ENCODE measurements at places on chromosomes 12 and 14.
A peak's percentile ranks its signal among the peaks of the same experiment; 100 is the strongest.

GRCh38 chr12:92641291-92641690 is 61.5 kb upstream of the PLEKHG7 start:
- no peak for DNase-seq

GRCh38 chr12:62718762-62719426 is 216.1 kb downstream of the PPM1H start:
- no peak for DNase-seq

DNA sequence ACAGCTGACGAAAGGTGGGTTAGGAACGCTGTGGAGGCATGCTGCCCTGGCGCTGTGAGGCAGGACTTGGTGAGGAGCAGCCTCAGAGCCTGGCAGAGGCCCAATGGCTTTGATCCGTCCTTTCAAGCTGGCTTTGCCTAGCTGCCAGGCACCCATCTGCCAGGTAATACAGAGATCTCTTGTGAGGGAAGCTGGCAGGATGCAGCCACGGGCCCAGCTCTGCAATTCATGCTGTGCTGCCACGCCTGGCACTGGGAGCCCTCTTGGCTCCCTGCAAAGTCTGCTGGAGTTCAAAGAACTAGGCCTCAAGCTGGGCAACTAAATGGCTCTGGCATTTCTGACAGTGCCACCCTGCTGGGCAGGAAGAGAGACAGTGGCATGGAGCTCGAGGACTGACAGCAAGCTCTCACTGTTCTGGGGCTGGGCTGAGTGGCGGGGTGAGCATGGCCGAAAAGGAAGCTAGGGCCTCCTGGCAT is 18.7 kb downstream of the IQSEC3 start:
- DNase-seq = no peak

- DNase-seq = peak; percentile 10
Measured at GRCh38 chr14:58697930-58698642, 60.3 kb downstream of the DACT1 start.

- no peak for DNase-seq
Measured at GRCh38 chr14:55689981-55690871, 110.2 kb downstream of the KTN1 start.

- no peak for DNase-seq
Measured at GRCh38 chr14:81859046-81859445, 325.4 kb upstream of the SEL1L start.

DNA sequence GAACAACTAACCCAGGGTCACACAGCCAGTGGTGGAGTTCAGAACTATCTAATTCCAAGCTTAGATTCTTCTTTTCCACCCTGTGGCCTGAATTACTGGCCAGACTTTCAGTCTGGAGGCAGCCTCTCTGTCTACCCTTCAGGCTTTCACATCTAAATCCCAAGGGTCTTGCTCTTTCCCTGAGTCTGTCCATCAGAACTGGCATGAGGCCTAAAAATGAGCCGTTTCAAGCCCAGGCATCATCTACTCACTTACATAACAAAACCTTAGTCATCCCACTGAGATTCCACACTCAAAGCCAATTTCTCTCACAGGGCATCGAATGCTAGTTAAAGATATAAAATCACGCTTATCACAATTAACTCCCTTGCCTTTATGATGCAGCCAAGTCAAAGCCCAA is 1.3 kb upstream of the PTGDR start:
- no peak for DNase-seq

GRCh38 chr12:47273191-47273626 is 193.4 kb upstream of the AMIGO2 start:
- peak; percentile 32 for DNase-seq

DNA sequence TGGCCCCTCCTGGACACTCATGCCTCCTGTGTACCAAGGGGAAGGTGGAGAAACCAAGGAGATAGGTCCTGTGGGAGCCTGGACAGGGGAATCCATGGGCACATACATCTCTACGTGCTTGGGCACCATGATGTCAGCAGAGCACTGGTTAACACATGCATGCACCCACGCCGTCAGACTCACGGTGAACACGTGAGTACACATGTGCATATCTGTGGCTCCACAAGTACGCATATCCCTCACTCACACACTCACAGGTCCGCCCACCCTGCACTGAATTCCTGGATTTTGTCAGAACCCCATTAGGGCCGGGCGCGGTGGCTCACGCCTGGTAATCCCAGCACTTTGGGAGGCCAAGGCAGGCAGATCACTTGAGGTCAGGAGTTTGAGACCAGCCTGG is 29.1 kb upstream of the COX6A1 start:
- DNase-seq = no peak

DNA sequence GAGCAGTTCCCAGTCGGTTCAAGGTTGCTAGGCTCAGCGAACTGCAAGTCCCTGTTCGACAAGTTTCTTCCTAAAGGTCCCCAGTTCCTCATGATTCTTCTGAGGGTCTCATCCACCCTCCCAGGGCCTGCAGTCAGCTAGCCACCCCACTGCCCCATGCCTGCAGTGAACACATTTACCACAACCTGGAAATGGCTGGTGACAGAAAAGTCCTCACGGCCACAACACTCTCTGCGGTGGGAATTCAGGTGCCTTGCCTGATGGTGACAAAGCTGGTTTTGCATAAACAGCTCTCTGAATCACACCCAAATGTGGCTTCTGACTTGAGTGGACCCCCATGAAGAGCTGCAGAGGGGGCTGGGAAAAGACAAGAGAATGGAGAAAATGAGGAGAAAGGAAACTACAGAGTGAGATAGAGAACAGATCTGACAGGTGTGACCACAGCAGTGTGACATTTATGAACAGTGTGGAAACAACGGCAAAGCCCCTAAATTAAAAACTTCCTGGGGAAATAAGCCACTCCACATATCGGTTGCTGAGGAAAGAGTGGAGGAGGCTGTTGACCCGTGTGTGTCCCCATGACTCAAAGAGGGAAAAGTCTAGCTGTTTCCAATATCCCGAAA is 1.3 kb upstream of the CD27 start:
- DNase-seq = no peak

DNA sequence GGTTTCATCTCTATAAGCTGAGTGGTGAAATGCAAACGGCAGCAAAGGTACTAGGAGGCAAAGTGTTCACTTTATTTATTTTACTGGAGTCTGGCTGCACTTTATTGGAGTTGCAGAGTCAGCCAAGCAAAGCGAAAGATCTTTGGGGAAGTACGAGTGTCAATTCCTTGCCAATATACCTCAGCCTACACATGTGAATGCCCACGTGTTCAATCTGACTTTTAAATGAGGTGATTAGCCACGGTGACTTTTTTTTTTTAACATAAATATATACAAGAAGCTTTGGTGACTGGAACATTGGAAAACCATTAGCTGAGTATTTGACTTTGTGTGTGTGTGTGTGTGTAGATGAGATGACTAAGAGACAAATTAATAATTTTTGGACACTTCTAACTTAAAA is 178.8 kb downstream of the NTS start:
- DNase-seq = no peak

- no peak for DNase-seq
Measured at GRCh38 chr12:64650762-64651161, 40.5 kb downstream of the RASSF3 start.

GRCh38 chr14:73369428-73369827 is 88.9 kb downstream of the NUMB start:
- DNase-seq = no peak

DNA sequence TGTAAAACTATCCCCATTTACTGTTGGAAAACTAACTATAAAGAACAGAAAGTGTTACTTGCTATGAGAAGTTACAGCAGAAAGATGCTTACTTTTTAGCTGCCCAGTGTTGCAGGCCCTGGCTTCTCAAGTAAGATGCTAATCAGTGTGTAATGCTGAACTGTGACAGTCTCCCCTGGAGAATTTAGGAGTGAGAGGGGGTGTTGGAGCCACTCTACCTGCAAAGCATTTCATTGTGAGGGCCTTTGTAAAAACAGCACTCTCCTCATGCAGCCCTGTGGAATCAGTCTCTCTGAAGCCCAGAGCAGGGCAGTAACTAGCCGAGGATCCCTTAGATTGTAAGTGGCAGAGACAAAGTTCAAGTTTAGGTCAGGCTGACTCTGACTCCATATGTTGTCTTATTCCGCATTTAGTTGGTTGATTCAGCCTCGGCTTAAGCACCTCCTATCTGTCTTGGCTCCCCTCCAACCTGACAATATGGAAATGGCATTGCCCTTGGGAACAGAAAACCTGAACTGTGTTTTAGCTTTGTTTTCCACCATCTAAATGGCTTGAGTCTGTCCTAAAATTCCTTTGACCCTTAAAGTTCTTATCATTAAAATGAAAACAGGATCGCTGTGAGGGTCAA is 141.3 kb downstream of the PRKCH start:
- DNase-seq = peak; percentile 40

DNA sequence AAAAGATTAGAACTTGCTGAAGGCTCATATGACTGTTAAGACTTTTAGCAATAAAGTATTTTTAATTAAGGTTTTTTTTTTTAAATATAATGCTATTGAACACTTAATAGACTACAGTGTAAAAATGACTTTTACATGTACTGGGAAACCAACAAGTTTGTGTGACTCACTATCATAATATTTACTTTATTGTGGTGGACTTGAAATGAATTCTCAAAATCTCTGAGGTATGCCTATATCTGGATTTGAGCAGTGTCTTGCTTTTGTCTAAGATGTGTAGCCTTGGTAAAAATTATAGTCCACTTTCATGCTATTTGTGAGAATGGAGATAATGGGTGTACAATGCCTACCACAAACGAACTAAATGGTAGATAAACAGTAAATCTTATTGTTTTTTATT is 33.9 kb upstream of the NAV3 start:
- DNase-seq = peak; percentile 47

- DNase-seq = peak; percentile 12
Measured at GRCh38 chr14:65961004-65961403, 525.2 kb upstream of the CCDC196 start.

- DNase-seq = no peak
Measured at GRCh38 chr12:44184499-44185206, 348.8 kb downstream of the TMEM117 start.

DNA sequence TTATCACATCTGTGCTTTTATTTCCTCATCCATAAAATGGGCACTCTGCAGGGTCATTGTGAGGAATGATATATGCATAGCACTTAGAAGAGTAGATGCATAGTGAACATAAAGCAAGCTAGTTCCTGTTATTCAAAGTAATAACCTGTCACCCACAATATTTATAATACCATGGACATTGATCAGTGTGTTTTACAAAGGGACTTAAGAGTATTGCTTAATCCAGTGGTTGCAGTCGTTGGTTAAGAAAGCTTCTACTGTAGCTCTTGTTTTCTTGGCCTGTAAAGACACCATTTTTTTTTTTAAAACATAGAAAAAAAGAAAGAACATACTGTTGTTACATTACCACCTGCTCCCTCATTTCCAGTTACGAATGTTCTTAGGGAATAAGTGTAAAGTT is 13.1 kb downstream of the METAP2 start:
- no peak for DNase-seq

GRCh38 chr14:51960866-51961265 is 28.5 kb upstream of the RTRAF start:
- no peak for DNase-seq

DNA sequence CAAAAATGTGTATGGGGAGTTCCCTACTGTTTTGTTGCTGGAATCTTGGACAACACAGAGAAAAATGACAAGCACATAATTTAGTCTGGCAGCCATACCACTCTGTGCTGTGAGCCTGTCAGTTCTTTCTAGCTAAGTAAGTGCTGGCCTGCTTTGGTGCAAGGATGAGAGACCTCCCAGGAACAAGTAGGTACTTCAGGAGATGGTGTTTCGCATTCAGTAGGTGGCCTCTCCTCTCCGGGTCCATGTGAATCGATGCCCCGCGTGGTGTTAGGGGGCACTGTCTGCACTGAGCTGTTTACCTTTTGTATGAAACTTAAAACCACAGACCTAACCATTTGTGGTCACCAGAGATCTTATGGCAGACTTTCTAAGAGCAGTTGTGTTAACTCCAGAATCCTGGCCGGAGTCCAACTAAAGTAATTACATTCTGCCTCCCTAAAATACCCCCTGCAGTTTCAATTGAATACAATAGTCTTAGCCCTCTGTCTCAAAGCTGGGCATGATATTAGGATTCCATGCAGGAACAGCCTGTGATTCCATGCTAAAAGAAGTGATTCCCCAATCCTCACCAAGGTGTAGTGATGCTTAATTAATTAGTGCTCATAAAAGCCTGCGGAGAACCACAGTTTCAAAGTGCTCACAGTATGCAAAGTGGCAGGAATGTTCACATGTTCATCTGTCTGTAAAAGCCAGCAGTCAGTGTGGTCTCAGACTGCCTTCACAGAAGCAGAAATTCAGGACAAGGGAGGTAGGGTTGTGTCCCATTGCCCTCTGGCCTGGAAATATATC is 64.2 kb downstream of the LLPH start:
- peak; percentile 22 for DNase-seq

- no peak for DNase-seq
Measured at GRCh38 chr14:38078393-38078792, 129.3 kb upstream of the SSTR1 start.

DNA sequence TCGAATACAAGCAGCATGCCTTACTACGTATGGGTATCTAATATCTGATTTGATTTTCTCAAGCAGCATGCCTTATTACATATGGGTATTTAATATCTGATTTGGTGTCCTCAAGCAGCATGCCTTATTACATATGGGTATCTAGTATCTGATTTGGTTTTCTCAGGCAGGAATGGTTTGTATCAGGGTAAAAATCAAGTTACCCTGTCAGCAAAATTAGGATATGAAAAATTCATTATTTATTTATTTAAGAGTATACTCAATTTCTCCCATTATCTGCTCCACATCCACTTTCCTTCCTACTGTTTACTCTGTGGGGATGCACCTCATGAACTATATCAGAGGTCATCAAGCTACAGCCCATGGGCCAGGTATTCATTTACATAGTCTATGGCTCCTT is 21.9 kb downstream of the ZNF891 start:
- DNase-seq = no peak

DNA sequence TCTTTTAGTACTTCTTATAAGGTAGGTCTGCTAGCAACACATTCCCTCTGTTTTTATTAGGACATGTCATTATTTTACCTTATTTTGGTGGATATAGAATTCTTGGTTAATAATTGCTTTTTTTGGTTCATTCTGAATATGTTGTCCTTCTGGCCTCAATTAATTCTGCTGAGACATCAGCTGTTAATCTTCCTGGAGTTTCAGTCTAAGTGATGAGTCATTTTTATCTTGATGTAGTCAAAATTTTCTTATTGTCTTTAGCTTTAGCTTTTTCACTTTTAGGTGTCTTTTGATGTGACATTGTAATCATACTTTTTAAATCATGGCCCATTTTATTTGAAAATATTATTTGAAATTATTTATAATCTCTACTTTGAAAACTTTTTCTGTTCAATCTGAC is 104.9 kb upstream of the PMCH start:
- DNase-seq = no peak

DNA sequence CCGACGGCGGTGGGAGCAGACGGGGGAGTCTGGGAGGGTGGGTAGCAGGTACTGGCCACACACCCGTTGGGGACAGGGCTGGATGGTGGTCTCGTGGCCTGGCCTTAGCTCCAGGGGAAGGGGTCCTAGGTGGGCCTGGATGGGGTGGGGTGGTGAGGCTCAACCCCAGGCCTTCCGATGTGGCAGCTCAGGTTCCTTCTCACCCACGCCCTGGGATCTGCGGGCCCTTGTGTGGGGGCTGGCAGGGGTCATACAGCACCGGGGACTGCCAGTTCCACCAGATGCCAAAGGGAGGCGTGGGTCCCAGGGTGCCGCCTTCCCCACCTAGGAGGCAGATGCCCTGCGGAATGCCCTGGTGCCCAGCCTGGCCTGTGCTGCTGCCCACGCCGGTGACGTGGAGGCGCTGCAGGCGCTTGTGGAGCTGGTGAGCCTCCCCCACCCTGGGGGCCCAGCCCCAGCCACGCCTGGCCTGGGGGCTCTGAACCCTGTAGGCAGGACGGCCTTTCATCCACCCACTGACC is 21.0 kb downstream of the ASPG start:
- DNase-seq = no peak

GRCh38 chr14:56189307-56189706 is 71.1 kb downstream of the PELI2 start:
- peak; percentile 70 for DNase-seq

- no peak for DNase-seq
Measured at GRCh38 chr14:99736603-99737371, 52.7 kb downstream of the CYP46A1 start.
